ENCODE measurements at places on chromosomes 1 and 21.

DNA sequence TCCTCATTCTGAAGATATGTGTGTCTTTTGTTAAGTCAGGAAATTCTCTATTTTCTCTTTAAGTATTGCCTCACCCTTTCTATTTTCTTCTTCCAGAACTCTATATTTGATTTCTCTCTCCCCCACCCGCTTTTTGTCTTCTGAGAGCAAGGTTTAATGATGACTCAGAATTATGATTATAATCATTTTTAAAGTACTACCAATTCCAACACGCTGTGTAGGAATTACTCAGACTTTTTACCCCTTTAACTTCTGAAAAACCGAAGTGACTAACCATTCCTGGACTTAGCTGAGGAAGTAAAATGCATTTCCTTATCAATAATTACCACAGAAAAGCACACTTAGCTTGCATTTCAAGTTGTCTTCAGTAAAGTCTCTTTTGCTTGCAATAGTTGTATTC lies 20.8 kb upstream of the SCYL3 start:
- peaks cover 2% of the 10 kb centered on the region for H3K36me3 ChIP-seq
- H3K27me3 ChIP-seq, result no peaks in the 10 kb centered on the region
- no peak for DNase-seq
- H3K4me1 ChIP-seq, result no peaks in the 10 kb centered on the region

DNA sequence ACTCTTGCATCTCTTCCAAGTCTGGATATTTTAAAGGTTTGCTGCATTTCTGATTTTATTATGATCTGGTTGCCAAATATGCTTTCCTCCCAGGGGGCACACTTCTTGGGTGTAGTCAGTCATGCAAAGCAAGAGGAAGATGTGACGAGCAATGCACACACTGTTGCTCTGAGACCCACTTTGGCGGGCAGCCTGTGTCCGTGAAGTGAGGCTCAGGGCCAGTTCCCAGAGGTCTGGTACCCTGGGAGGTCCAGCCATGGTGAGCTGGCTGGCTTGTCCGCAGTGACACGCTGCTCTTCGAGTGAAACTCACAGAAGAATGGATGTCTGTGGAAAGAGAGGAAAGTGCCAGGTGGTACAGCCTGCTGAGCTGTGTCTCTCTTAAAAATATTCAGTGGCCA lies 52.8 kb upstream of the EDN2 start:
- no peak for DNase-seq
- H3K27ac ChIP-seq, result no peak overlapping the region
- H3K36me3 ChIP-seq, result peaks cover 20% of the 10 kb centered on the region
- peaks cover 2% of the 10 kb centered on the region for H3K4me1 ChIP-seq
- H3K4me3 ChIP-seq, result no peak overlapping the region

DNA sequence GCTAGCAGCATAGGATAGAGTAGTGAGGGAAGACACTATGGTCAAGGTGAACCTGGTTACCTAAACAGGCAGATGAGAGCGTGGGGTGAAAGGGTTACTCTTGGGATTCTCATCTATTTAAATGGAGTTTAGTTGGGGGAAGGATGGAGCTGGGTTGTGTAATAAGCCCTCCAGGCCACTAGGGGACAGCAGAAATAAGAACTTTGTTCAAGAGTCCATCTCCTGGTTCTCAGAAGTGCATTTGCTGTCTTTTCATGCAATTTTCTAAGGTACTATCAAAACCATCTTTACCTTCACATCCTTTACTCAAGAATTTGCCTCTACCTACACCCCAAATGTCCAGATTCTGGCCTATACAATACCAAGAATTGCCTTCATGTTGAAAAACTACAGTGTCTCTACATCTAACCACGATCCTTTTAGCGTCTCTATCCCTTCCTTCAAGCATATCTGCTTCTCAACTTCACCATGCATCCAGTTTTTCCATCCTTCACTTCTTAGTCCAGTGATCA lies 28.0 kb downstream of the SLAMF1 start:
- H3K27me3 ChIP-seq, result no peaks in the 10 kb centered on the region
- H3K4me1 ChIP-seq, result peaks cover 45% of the 10 kb centered on the region
- H3K4me3 ChIP-seq, result no peak overlapping the region
- peak overlapping the region; percentile 36 for H3K27ac ChIP-seq
- H3K36me3 ChIP-seq, result peaks cover 69% of the 10 kb centered on the region
- no peak for DNase-seq

- no peak for DNase-seq
- H3K4me1 ChIP-seq, result peaks cover 14% of the 10 kb centered on the region
- H3K4me3 ChIP-seq, result no peak overlapping the region
- H3K27me3 ChIP-seq, result peaks cover 3% of the 10 kb centered on the region
- no peaks in the 10 kb centered on the region for H3K36me3 ChIP-seq
- H3K27ac ChIP-seq, result no peak overlapping the region
These were observed 86.8 kb upstream of the PUM1 start for GRCh38 chr1:31152181-31152795.

- no peak overlapping the region for H3K27ac ChIP-seq
- no peak overlapping the region for H3K4me3 ChIP-seq
- H3K27me3 ChIP-seq, result peaks cover 24% of the 10 kb centered on the region
- H3K36me3 ChIP-seq, result no peaks in the 10 kb centered on the region
- H3K4me1 ChIP-seq, result no peaks in the 10 kb centered on the region
These were observed 56.4 kb downstream of the WDR3 start for GRCh38 chr1:117985973-117986372.

DNA sequence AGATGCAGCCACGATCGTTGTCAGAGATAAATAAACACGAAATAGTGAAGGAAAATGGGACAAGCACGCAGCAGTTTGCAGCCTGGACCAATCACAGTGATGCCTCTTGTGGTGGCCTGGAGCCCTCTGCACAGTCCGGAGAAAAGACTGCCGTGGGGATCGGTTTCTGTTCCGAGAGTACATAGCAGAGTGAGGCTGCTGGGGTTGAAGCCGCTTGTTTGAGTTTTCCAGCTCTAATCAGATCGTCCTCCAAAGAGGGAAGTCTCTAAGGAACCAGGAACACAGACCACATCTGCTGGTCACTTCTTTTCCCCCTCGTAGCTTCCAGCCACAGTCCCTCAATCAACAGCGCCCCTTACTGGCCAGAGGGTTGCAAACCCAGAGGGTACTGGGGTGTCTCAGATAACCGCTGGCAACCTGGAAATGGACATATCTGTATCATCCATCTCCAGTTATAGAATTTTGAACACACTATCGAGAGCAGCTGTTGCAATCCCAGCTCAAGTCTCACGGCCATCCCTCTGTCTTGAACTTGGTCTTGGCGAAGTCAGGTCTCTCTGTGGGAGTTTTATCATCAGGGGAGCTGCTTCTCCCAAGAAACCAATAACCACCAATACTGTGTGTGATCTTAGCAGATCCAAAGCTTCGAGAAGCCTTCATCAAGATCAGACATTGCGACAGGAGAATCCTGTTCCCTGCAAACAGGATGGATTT lies 57.4 kb downstream of the OLIG1 start:
- peak; percentile 62 for DNase-seq
- H3K4me1 ChIP-seq, result peaks cover 6% of the 10 kb centered on the region
- H3K4me3 ChIP-seq, result peak overlapping the region; percentile 61

GRCh38 chr21:27040738-27041469 lies 74.0 kb upstream of the ADAMTS5 start:
- H3K27me3 ChIP-seq, result no peaks in the 10 kb centered on the region
- H3K4me1 ChIP-seq, result no peaks in the 10 kb centered on the region
- H3K27ac ChIP-seq, result no peak overlapping the region
- H3K36me3 ChIP-seq, result no peaks in the 10 kb centered on the region
- DNase-seq, result no peak

DNA sequence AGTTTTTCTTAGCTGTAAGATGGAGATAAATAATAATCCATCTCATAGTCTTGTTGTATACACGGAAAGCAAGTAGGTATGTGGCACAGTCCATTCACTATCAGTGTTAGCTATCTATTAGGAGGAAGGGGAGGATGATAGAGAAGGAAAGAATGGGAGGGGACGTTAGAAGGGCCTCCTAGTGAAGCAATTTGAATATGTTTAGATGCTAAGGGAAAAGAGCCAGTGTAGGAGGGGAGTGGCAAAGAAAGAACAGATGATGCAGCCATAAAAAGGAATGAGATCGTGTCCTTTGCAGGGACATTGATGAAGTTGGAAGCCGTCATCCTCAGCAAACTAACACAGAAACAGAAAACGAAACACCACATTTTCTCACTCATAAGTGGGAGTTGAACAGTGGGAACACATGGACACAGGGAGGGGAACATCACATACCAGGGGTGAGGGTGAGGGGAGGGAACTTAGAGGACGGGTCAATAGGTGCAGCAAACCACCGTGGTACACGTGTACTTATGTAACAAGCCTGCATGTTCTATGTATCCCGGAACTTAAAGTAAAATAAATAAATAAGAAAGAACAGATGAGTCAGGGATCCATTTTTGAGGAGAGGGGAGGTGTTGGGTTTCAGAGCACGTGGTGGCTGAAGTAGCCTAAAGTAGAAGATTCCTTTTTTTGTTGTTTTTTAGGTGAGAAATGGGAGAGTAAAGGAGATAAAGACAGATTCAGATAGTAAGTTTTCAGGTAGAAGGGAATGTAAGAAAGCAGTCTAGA lies 124.1 kb downstream of the POU2F1 start:
- H3K36me3 ChIP-seq, result peaks cover 12% of the 10 kb centered on the region
- H3K4me3 ChIP-seq, result no peak overlapping the region
- DNase-seq, result no peak
- no peak overlapping the region for H3K27ac ChIP-seq
- peaks cover 4% of the 10 kb centered on the region for H3K4me1 ChIP-seq
- no peaks in the 10 kb centered on the region for H3K27me3 ChIP-seq

DNA sequence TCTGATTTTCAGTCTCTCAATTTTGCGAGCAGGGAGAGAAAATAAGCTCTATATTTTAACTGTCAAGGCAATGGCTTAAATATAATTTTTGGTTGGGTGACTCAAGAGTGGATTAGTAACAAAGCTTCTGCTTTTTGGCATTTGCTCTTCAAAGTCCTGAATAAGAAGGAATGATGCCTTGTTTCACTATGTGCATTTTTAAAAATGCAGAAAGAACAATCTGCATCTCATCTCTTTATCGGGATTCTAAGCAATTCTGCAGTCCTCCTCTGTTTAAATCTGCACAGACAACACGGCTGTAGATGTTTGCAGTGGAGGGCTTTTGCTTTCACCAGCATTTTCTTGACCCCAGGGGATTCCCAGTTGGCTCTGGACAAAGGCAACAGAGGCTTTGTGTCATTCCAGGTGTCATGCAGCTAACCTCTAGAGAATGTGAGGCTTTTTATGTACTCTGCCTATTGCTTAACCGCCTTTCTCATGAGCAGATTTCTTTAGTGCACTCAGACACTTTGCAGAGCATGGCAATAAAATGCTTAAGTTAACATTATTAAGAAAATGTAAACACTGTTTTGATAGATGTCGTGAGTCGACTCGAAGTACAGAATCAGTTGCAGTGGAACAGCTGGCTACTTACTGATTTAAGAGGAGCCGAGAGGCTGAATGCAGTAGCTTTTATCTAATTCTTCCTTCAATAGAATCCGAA lies 783.2 kb upstream of the NEGR1 start:
- no peaks in the 10 kb centered on the region for H3K27me3 ChIP-seq
- no peaks in the 10 kb centered on the region for H3K4me1 ChIP-seq
- H3K4me3 ChIP-seq, result no peak overlapping the region
- no peaks in the 10 kb centered on the region for H3K36me3 ChIP-seq
- H3K27ac ChIP-seq, result no peak overlapping the region

- no peak for DNase-seq
- no peak overlapping the region for H3K4me3 ChIP-seq
- no peak overlapping the region for H3K27ac ChIP-seq
- H3K36me3 ChIP-seq, result peaks cover 44% of the 10 kb centered on the region
- H3K27me3 ChIP-seq, result no peaks in the 10 kb centered on the region
- H3K4me1 ChIP-seq, result peaks cover 53% of the 10 kb centered on the region
These were observed 7.6 kb downstream of the TTF2 start for GRCh38 chr1:117067533-117068370.

- no peak for DNase-seq
- no peak overlapping the region for H3K27ac ChIP-seq
- H3K4me1 ChIP-seq, result peaks cover 5% of the 10 kb centered on the region
- H3K4me3 ChIP-seq, result no peak overlapping the region
- no peaks in the 10 kb centered on the region for H3K27me3 ChIP-seq
- H3K36me3 ChIP-seq, result no peaks in the 10 kb centered on the region
These were observed 52.7 kb upstream of the VAV3 start for GRCh38 chr1:108017698-108018097.

- peaks cover 8% of the 10 kb centered on the region for H3K27me3 ChIP-seq
- no peak overlapping the region for H3K4me3 ChIP-seq
- H3K27ac ChIP-seq, result no peak overlapping the region
- peaks cover 2% of the 10 kb centered on the region for H3K4me1 ChIP-seq
These were observed 105.9 kb upstream of the EDEM3 start for GRCh38 chr1:184860535-184860934.

DNA sequence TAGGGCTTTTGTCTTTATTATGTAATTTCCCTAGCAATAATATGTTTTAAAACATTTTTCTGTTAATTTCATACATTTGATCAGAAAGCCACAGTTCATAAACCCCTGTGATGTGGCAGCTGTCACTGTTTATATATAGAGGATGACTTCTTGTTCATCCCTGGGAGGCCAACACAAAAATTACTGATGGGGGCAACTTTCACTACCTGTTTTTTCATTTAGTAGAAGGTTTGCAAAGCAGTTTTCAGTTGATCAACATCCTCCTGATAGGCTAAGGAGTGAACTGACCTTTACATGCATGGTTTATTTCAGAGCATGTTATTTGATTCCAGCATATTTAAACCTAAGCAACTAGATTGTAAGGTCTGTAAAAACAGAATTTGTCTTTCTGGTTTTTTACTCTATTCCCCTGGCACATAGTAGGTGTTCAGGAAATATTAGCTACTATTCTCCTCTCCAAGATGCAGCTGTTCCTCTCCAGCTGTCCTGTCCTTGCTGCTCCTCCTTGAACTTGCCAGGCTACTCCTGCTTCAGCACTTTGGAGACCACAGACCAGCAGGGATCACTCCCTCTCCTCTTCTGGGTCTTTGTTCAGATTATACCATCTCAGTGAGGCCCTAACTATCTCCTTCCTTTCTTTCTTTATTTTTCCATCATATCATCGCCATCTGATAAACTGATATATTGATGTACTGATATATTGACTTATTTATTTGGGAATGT lies 54.7 kb downstream of the ROR1 start:
- peaks cover 10% of the 10 kb centered on the region for H3K27me3 ChIP-seq
- H3K4me1 ChIP-seq, result no peaks in the 10 kb centered on the region
- H3K36me3 ChIP-seq, result no peaks in the 10 kb centered on the region
- H3K27ac ChIP-seq, result no peak overlapping the region
- no peak overlapping the region for H3K4me3 ChIP-seq
- no peak for DNase-seq

Measured in activated naive CD8-positive, alpha-beta T cell treated with anti-CD3 and anti-CD28 coated beads for 36 hours (primary cell).